ENCODE measurements at places on chromosomes 2 and 18. TPM values are rescaled to one million over a fixed set of nuclear protein-coding genes. Genes with fewer than 3 reads are reported as not detected.

CDK15 gene
- total RNA-seq, result 6.4 TPM

GRCh38 chr2:20516646-20517341 is 69.9 kb downstream of the RHOB start:
- DNase-seq, result peak; percentile 71

RHBDD1 gene
- total RNA-seq, result 14.1 TPM

KATNAL2 gene
- 0.06 TPM for total RNA-seq

RGPD4 gene
- not detected for total RNA-seq

LYPD6B gene
- 2.7 TPM for total RNA-seq

GRCh38 chr18:40984856-40985255 is 970.2 kb upstream of the PIK3C3 start:
- no peak for DNase-seq

DNA sequence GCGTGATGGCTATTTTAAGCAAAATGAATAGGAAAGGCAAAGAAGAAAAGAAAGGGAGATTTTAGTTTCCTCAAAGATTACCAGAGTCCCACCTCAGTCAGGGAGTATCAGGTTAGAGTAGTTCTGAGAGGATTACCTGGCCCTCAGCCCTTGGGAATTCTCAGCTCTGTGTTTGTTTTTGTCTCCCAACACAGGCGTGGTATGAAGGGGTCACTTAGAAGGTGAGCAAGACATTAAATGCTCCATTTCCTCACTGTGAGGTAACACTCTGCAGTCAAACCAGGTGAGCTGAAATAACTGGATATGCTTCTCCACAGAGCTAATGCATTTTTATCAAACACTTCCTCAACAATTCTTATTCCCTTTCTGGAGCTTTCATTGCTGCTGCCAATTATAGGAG is 232.2 kb downstream of the IKZF2 start:
- no peak for DNase-seq

MYO1B gene
- 66.5 TPM for total RNA-seq

DNA sequence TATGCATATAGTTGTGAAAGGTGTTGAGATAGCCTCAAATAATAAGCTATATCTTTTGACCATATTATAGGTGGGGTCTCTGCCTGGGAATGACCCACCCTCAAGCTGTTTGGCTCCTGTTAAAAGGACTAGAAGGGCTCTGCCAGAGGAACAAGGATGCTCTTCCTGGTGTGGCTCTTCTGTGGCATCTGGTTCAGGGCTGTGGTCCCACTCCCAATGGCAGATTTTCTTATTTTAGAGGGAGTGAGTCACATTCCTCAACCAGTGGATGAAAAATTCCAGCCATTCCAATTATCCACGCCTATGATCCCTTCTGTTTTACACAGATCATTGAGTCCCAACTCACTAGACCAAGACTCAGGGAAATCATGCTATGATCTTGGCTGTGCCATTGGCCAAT is 119.9 kb downstream of the PARD3B start:
- DNase-seq, result peak; percentile 95

DNA sequence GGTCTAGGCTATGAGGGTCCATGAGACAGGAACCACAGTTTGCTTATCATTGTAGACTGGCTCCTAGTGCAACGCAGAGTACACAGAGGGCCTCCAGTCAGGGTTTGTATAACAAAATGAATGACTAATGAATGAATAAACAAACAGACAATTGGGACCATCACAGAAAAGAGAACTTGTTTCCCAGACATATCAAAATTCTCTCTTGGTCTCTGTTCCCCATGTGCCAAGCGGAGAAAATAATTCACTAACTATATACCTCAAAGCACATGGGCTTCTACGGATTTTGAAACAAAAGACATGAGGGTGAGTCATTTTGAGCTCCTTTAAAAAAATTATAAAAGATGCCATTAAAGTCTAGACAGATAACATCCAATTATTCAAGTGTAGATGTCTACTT is 28.0 kb downstream of the INO80C start:
- no peak for DNase-seq

GRCh38 chr2:234990300-234990699 is 38.5 kb downstream of the SH3BP4 start:
- DNase-seq, result no peak

HDAC4 gene
- total RNA-seq, result 8.1 TPM

CABYR gene
- 11.4 TPM for total RNA-seq

DNA sequence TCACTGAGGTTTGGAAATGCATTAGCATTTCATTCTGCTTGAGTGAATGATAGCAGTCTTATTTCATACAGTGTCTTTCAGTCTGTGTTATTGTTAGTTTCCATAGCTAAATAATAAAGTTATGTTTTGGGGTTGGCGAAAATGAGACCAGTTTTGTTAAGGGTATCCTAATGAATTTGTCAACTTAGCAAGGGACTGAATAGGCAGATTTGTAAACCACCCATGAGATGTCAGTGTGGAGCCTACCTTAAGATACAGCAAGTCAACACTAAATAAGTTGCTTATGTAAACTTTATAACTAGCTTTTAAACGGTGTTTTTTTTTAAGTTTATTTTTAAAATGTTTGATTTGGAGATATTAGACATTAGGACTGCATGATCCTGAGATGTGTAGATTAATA is 11.9 kb downstream of the NAPG start:
- no peak for DNase-seq

- no peak for DNase-seq
Measured at GRCh38 chr2:53286345-53286744, 481.3 kb upstream of the CHAC2 start.

DNA sequence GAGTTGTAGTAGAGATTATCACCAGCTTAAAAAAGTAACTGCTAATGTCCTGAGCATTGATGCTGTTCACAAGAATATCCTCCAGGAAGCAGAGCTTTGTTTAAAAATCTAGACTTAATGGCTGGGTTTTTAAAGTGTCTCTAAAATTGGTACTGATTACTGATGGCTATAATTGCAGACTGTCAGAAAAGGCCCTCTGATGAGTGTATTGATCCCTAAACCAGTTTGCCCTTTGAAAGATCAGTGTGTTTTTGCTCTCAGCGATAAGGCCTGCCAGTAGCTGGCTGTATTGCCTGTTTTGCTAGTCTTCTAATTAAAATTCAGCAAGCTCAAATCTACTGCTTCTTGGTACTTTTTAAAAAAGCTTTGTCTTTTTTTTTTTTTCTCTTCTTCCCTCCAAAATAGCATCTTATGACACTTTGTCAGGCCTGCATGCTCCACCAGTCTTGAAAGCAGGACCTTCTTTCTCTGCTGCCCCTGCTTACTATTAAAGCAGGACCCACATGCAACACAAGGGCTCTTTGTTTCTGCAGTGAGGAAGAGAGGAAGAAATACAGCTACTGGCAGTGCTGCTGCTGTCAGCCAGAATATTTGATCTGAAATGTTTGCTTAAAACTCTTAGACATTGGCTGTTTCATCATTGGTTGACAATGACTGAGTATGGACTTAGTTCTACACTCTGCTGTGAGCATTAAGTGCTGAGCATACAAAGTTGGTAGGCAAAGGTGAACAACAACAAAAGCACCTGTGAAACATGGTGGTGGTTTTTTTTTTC is 1.8 kb downstream of the SEC11C start:
- DNase-seq, result no peak

- no peak for DNase-seq
Measured at GRCh38 chr2:172999641-173000386, 75.8 kb upstream of the MAP3K20 start.

HS6ST1 gene
- total RNA-seq, result 17.6 TPM

GRCh38 chr2:18154259-18154658 is 275.8 kb downstream of the KCNS3 start:
- no peak for DNase-seq

DNA sequence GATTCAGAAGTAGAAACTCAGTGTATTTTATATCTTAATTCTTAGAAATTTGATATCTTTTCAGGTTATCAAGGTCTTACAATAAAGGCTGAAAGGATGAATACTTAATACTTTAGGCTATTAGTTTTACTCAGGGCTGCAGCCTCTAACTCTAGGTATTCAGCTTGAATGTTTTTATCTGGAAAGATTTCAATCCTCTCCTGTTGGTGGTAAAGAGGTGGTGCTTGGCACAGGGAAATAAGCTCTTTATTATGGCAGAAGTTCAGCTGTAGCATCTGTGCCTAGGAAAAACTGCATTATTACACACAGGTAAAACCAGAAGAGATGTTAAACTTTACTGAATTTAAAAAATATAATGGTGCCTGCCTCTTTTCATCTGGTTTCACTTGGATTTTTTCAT is 11.1 kb downstream of the ACVR2A start:
- no peak for DNase-seq

- no peak for DNase-seq
Measured at GRCh38 chr2:25887624-25888242, 9.4 kb upstream of the ASXL2 start.

WBP1 gene
- 84.3 TPM for total RNA-seq

- DNase-seq, result no peak
Measured at GRCh38 chr18:24460388-24460787, at the start of gene HRH4. Gene HRH4, plus strand, starts transcription at chr18:24460637. Its CDS starts 92 bp downstream, at chr18:24460729.

DNA sequence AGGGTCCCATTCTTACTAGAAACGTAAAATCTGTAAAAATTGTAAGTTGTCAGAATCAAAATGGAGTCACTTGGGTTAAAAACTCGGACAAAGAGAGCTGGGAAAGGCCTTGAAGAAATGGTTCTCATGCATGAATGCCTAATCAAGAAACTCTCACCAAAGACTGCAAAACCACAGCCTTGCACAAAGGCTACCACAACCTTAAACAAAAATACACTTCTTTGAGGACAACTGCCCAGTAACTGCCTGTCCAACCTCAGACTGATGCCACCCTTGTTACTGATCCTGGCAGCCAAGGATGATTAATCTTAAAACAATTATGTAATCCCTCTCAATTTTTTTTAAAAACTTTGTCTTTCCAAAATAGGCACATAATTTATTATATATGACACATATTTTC is 299.3 kb downstream of the CCDC85A start:
- no peak for DNase-seq

DNA sequence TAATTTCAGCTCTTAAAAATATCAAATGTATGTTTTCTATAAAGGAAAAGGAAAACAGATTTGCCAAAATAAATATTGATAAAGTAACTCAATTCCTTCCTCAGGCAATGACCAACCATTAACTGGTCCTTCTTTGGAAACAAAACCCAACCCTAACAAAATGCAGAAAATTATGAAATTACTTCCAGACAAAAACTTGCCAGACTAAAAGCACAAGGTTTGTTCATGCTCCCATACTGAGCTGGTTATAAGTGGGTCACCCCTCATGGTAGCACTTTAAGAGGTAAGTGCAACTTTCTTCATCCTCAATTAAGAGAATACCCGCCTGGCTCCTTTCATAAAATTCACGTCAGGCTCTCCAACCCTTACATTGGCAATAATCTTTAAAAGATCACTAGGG is 31.1 kb upstream of the TTC32 start:
- DNase-seq, result no peak

MSTN gene
- total RNA-seq, result 0.14 TPM

DTNA gene
- 15.2 TPM for total RNA-seq

DNA sequence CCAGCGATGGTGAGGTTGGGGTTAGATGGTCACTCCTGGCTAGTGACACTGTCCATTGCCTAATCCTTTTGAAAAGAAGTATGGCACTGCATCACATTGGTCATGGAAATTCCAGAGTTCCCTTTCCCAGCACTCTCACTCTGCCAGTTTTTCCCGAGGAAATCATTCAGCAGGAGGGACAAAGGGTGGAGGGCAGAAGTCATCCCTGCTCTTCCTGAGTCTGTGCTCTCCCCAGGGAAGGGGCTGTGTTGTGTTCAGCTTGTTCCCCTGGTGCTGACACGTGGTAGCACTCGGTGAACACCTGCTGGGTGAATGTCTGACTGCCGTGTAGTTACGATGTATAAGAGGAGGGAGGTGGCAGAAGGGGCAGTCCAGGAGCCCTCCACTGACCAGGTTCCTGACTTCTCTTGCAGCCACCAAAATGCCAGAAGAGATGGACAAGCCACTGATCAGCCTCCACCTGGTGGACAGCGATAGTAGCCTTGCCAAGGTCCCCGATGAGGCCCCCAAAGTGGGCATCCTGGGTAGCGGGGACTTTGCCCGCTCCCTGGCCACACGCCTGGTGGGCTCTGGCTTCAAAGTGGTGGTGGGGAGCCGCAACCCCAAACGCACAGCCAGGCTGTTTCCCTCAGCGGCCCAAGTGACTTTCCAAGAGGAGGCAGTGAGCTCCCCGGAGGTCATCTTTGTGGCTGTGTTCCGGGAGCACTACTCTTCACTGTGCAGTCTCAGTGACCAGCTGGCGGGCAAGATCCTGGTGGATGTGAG is 21.6 kb downstream of the STEAP3 start:
- DNase-seq, result no peak

AQP12B gene
- total RNA-seq, result not detected

MPPE1 gene
- total RNA-seq, result 32.5 TPM

GRCh38 chr2:74253306-74253970 is 55.0 kb downstream of the MTHFD2 start:
- DNase-seq, result no peak

DNA sequence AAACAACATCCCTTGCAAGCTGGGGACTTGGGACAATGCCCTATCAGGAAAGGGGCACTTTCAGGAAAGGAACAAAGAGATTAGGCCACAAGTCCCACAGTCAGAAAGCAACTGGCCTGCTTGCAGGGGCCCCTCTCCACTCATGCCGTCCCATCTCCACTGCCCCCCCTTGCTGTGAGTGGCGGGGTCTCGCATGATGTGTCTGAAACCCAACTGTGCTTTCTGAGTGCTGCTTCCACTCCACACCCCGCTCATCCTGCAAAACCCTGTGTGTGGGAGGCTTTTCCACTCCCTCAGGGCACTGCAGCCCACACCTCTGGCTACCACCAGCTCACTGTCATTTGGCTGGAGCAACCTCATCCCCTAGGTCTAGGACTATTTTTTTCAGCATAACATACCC is 7.9 kb downstream of the HS6ST1 start:
- DNase-seq, result no peak

- no peak for DNase-seq
Measured at GRCh38 chr18:59878644-59879043, 21.2 kb upstream of the PMAIP1 start.

GRCh38 chr2:70328921-70329561 is 27.2 kb upstream of the FAM136A start:
- no peak for DNase-seq

DNA sequence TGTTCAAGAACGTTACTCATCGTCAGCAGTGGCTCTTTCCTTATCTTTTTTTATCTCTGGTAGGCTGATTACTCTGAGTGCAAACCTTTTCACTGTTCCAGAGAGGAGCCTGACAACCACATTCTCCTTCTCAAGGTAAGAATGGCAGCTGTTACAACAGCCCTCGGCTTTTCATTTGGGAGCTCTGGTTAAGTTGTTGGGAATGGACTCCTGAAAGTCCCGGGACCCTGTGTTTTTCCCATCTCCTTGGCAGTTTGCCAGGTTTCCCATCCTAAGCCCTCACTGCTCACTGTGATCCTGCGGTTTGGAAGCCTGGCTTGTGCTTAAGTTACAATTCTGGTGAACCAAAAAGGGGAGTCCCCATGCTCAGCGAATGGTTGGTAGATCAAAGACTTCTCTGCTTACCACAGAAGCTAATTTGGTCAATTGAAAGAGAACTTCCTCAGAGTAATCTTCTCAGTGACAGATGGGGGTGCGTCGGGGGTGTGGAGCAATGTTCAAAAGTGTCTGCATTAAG is 122.3 kb downstream of the LYPD6B start:
- no peak for DNase-seq

DNA sequence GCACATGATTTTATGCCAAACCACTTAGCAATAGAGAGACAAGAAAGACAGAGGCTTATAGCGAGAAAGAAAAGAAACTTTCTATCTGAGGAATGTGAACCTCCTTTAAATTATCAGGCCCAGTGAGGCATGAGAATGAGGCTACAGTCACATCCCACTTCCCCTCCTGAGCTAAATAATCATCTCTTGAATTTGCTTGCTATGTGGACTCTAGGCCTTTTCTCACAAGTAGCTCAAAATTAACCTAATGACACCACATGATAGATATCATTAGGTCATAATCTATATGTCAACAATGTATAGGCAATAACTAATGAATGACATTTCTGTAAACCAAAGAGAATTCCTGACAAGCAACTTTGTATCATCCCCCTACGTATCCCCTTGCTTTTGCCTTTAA is 301.5 kb upstream of the MGAT5 start:
- no peak for DNase-seq
